ENCODE measurements at places on chromosomes 16 and 17.

- no peak for DNase-seq
Measured at GRCh38 chr16:89037261-89038152, 56.1 kb upstream of the ACSF3 start.

GRCh38 chr17:32819035-32819434, 57.9 kb downstream of the MYO1D start:
- no peak for DNase-seq

- no peak for DNase-seq
Measured at GRCh38 chr17:69411766-69412165, 2.7 kb upstream of the MAP2K6 start.

- DNase-seq: no peak
Measured at GRCh38 chr17:49820773-49821172, 27.1 kb downstream of the TAC4 start.

- DNase-seq: peak; percentile 22
Measured at GRCh38 chr16:73170612-73171038, 122.7 kb upstream of the ZFHX3 start.

DNA sequence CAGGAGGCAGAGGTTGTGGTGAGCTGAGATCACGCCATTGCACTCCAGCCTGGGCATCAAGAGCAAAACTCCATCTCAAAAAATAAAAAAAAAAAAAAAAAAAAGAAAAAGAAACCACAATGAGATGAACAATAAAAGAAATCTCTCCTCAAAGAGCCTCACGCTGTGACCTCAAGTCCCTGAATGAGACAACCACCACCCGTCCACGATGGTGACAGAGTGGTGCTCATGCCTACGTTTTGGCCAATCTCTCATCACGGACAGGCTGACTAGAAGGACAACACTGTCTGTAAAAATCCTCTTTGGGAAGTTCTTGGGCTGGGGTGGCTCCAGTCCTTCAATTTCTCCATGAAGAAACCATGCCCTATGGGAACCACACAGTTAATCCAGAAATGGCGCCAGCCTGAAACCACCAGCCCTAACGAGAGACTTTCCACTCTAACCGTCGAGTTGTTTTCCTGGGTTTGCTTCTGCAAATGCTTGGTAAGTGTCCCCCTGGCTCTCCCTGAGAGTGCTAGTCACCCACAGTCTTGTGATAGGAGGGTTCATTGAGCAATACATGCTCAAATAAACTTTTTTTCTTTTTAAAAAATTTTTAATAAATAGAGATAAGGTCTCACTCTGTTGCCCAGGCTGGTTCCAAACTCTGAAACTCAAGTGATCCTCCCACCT, 15.0 kb upstream of the PRSS27 start:
- DNase-seq: no peak

- no peak for DNase-seq
Measured at GRCh38 chr17:34917381-34917780, 43.9 kb downstream of the CCT6B start.

- peak; percentile 35 for DNase-seq
Measured at GRCh38 chr16:56547120-56547948, 17.5 kb upstream of the MT4 start.

Measured in NCI-H526 (cell line).